ENCODE measurements at places on chromosomes 3 and 15. TPM values are rescaled to one million over a fixed set of nuclear protein-coding genes. Genes with fewer than 3 reads are reported as not detected.

SV2B gene
- 1.2 TPM for polyA plus RNA-seq

SYNM gene
- 2.0 TPM for polyA plus RNA-seq

TIPARP gene
- polyA plus RNA-seq, result 26.9 TPM

KBTBD13 gene
- polyA plus RNA-seq, result 0.07 TPM

TRIM42 gene
- polyA plus RNA-seq, result not detected

PLXND1 gene
- 105 TPM for polyA plus RNA-seq

MINAR1 gene
- polyA plus RNA-seq, result 1.1 TPM

KBTBD12 gene
- polyA plus RNA-seq, result 1.9 TPM

PLCB2 gene
- 8.3 TPM for polyA plus RNA-seq

POPDC2 gene
- 4.5 TPM for polyA plus RNA-seq

All from right renal cortex interstitium (tissue), 3 donors.